ENCODE measurements at places on chromosomes 5 and 9. TPM values are rescaled to one million over a fixed set of nuclear protein-coding genes. Genes with fewer than 3 reads are reported as not detected.

The TIGD6 gene
- 2.6 TPM for total RNA-seq

The SPATA31A3 gene
- total RNA-seq, result not detected

The CER1 gene
- total RNA-seq, result not detected

The FBXW5 gene
- 124 TPM for total RNA-seq

The NEUROG1 gene
- total RNA-seq, result not detected

The LCN9 gene
- not detected for total RNA-seq

DNA sequence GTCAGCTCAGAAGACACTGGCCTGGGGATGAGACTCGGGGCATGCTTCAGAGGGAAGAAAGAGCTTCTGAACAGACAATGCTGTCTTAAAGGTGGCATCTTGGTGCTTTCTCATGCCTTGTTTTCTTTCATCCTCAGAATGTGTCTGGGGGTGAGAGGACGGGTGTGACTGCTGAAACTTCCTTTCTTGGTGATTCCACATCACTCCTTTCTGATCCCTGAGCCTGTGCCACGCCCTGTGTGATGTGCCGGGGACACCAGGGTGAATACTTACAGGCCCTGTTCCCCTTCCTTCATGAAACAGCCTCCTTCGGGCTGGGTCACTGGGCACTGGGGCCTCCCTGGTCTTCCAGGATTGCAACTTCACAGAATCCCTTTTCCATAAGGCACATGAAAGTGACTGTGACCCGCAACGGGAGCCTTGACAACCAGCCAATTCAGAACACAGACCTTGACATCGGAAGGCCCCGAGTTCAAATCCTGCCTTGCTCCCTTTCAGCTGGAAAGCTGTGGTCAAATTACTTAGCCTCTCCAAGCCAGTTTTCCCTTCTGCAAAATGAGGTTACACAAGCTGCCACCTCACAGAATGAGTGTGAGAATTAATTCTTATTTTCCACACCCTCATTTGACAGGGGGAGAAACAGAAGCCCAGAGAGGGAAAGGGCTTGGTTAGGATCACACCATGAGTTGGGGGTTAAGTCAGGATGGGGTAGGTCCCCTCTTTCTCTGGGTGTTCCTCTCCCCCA lies 44.1 kb upstream of the IL17B start:
- peaks cover 49% of the 10 kb centered on the region for H3K4me1 ChIP-seq
- H3K27ac ChIP-seq, result peak overlapping the region; percentile 90
- peaks cover 6% of the 10 kb centered on the region for H3K36me3 ChIP-seq

GRCh38 chr9:137986268-137987099 lies 108.9 kb downstream of the CACNA1B start:
- no peaks in the 10 kb centered on the region for H3K36me3 ChIP-seq
- H3K4me3 ChIP-seq, result no peak overlapping the region
- no peaks in the 10 kb centered on the region for H3K4me1 ChIP-seq
- H3K27ac ChIP-seq, result no peak overlapping the region

DNA sequence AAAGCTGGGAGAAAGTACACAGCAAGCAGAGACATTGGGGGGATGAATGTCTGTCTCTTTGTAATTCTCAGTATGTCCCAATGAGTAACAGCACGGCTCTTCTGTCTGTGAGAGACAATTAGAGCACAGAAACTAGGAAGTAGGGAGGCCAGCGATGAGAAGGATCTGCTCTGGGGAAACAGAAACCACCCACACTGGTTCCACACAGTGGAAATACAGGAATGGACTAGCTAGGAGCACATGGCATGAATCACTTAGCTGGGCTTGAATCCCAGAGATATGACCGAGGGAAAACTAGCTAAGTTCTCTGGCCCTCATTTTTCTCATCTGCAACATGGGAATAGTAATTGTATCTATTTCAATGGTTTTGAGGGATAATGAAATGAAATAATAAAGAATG lies 895.9 kb downstream of the TLE4 start:
- H3K27ac ChIP-seq, result no peak overlapping the region
- H3K36me3 ChIP-seq, result no peaks in the 10 kb centered on the region
- H3K27me3 ChIP-seq, result no peaks in the 10 kb centered on the region
- peak; percentile 19 for DNase-seq
- no peak overlapping the region for H3K4me3 ChIP-seq
- H3K4me1 ChIP-seq, result no peaks in the 10 kb centered on the region

- no peaks in the 10 kb centered on the region for H3K27me3 ChIP-seq
- no peak for DNase-seq
- no peaks in the 10 kb centered on the region for H3K4me1 ChIP-seq
- no peaks in the 10 kb centered on the region for H3K36me3 ChIP-seq
- no peak overlapping the region for H3K27ac ChIP-seq
- no peak overlapping the region for H3K4me3 ChIP-seq
Observed at GRCh38 chr5:58116346-58116745, 343.5 kb downstream of the PLK2 start.

DNA sequence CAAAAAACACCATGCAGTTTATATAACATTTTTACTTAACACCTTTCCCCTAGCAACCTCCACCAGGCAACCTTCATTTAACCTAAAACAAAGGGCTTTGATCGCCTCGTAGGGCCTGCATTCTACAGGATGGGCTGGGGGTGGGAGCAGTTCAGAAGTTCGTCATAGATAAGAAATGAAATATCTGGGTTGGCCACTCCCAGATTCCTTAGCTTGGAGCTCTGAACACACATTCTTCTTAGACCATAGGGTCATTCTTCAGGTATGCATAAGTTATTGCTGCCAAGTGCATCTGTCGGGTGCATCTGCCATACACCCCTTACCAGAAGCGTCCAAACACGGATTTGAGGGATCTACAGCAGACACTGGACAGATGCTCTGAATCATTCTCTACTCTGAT lies 4.3 kb upstream of the SLC22A5 start:
- peaks cover 20% of the 10 kb centered on the region for H3K4me1 ChIP-seq
- peak overlapping the region; percentile 70 for H3K27ac ChIP-seq
- no peaks in the 10 kb centered on the region for H3K27me3 ChIP-seq
- H3K36me3 ChIP-seq, result no peaks in the 10 kb centered on the region

DNA sequence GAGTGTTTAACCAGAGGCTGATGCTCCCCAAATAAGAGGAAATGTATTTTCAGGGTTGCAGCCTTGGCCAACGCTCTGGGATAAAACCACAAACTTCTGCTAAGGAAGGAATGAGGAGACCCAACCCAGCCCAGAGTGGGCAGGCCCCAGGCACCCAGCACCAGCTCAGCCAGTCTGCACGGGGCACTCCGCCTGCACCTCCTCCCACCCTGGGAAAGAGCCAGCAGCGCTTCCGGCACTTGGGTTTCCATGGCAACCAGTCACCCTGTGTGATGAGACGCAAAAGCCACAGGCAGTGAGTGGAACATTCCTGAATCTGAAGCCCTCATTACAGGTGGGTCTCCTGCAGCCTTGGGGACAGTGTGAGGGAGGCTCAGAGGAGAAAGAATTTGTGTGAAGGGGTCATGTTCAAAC lies 85.2 kb upstream of the ZBTB43 start:
- H3K4me3 ChIP-seq, result no peak overlapping the region
- H3K36me3 ChIP-seq, result no peaks in the 10 kb centered on the region
- DNase-seq, result peak; percentile 63

DNA sequence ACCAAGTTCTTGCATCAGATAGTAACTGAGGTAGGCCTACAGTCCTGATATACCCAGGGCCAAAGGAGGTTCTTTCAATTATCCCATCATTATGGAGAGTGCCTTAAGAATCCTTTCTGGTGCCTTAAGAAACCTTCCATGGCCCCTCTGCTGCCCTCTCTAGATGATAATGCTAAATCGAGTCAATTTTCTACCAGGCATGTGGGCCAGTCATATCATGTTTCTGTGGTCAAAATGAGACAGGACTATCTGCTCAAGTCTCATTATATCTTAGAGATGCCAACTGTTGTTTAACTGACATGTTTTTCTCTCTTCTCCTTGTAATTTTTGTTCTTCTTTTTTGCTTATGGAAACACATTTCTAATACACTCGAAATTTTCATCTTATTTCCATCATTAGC lies 127.6 kb downstream of the EDIL3 start:
- H3K36me3 ChIP-seq, result no peaks in the 10 kb centered on the region
- H3K4me1 ChIP-seq, result no peaks in the 10 kb centered on the region
- no peak overlapping the region for H3K27ac ChIP-seq
- no peak for DNase-seq

GRCh38 chr9:801399-802071 lies 40.0 kb upstream of the DMRT1 start:
- no peaks in the 10 kb centered on the region for H3K4me1 ChIP-seq
- H3K27ac ChIP-seq, result no peak overlapping the region
- H3K27me3 ChIP-seq, result no peaks in the 10 kb centered on the region
- H3K4me3 ChIP-seq, result no peak overlapping the region
- H3K36me3 ChIP-seq, result no peaks in the 10 kb centered on the region

DNA sequence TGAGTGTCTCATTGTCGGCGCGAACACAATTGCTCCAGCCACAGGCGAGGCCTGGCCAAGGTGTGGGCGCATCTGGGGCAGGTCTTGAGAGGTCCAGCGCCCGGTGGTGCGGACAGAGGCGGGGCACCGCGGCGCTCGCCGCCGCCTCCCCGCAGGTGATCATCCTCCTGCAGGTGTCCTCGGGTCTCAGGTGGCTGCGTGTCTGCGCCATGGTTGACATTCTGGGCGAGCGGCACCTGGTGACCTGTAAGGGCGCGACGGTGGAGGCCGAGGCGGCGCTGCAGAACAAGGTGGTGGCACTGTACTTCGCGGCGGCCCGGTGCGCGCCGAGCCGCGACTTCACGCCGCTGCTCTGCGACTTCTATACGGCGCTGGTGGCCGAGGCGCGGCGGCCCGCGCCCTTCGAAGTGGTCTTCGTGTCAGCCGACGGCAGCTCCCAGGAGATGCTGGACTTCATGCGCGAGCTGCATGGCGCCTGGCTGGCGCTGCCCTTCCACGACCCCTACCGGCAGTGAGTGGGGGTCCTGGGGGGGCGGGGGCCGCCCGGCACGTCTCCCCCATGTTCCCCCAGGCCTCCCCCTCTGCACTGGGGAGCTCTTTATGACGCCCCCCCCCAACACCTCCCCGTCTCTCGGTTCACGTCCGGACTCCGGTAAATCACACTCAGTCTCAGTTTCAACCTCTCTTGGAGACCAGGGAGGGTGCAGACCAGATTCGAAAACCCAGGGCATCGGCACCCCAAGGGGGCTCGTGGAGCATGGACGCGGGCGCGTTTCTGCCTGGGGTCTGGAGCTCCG lies 446 bp downstream of the NXNL2 start:
- H3K36me3 ChIP-seq, result no peaks in the 10 kb centered on the region
- H3K4me1 ChIP-seq, result peaks cover 14% of the 10 kb centered on the region
- H3K27ac ChIP-seq, result no peak overlapping the region
- H3K4me3 ChIP-seq, result peak overlapping the region; percentile 19
- peaks cover 53% of the 10 kb centered on the region for H3K27me3 ChIP-seq

GRCh38 chr5:380701-381309 lies 59.3 kb downstream of the AHRR start:
- no peaks in the 10 kb centered on the region for H3K4me1 ChIP-seq
- H3K36me3 ChIP-seq, result no peaks in the 10 kb centered on the region
- H3K4me3 ChIP-seq, result no peak overlapping the region
- no peak for DNase-seq
- no peak overlapping the region for H3K27ac ChIP-seq

- H3K4me1 ChIP-seq, result no peaks in the 10 kb centered on the region
- no peak overlapping the region for H3K27ac ChIP-seq
- no peak overlapping the region for H3K4me3 ChIP-seq
- DNase-seq, result no peak
- H3K36me3 ChIP-seq, result no peaks in the 10 kb centered on the region
- H3K27me3 ChIP-seq, result no peaks in the 10 kb centered on the region
Observed at GRCh38 chr9:30522486-30522885, 1862.0 kb upstream of the ACO1 start.

DNA sequence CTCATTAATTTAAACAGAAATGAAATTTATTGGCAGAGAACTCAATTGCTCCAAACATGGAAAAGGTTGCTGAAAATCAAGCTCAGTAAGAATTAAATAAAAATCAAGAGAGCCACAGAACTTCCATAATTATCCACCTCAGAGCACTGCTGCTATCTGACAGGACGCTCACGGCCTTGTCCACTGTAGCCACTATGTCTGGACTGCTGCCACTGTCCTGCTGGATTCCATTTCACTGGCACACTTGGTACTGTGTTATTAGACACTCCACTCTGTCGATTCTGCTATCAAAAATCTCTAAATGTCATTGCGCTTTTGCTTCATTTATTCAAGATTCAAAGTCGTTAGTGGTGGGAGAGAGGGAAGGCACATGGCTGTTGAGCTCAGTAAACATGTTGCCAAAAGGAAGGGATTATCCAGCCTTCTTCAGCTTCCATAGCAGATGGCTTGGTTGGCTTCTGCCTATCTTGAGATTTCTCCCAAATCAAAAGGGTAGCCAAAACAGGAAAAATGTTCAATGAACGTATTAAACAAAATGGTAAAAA lies 815.0 kb downstream of the CDH18 start:
- no peak overlapping the region for H3K4me3 ChIP-seq
- no peaks in the 10 kb centered on the region for H3K27me3 ChIP-seq
- no peaks in the 10 kb centered on the region for H3K36me3 ChIP-seq
- no peaks in the 10 kb centered on the region for H3K4me1 ChIP-seq

- no peak overlapping the region for H3K4me3 ChIP-seq
- H3K27ac ChIP-seq, result no peak overlapping the region
- H3K4me1 ChIP-seq, result no peaks in the 10 kb centered on the region
- H3K27me3 ChIP-seq, result no peaks in the 10 kb centered on the region
- DNase-seq, result no peak
Observed at GRCh38 chr9:85202596-85202995, 533.1 kb downstream of the NTRK2 start.

DNA sequence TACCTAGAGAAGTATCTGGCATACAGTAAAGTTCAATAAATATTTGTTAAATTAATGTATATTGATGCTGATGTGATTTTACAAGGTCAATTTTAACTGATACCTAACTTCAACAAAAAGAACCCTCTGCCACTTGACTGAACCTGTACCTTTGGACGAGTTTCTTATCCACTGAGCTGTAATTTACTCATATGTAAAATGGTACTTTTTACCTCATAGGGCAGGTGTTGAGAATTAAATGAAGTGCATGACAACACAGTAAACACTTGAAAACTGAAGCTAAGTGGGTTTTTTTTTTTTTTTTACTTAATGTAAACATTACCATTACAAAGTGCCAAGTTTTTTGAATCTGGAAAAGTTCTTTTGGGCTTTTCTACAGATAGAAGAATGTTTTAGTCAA lies 15.4 kb downstream of the NIPSNAP3B start:
- no peaks in the 10 kb centered on the region for H3K27me3 ChIP-seq
- H3K27ac ChIP-seq, result no peak overlapping the region
- no peak overlapping the region for H3K4me3 ChIP-seq
- H3K36me3 ChIP-seq, result no peaks in the 10 kb centered on the region
- H3K4me1 ChIP-seq, result peaks cover 27% of the 10 kb centered on the region

- peak overlapping the region; percentile 51 for H3K27ac ChIP-seq
- no peak overlapping the region for H3K4me3 ChIP-seq
- H3K36me3 ChIP-seq, result no peaks in the 10 kb centered on the region
- no peaks in the 10 kb centered on the region for H3K27me3 ChIP-seq
Observed at GRCh38 chr9:94135222-94135621, 51.0 kb downstream of the PTPDC1 start.

DNA sequence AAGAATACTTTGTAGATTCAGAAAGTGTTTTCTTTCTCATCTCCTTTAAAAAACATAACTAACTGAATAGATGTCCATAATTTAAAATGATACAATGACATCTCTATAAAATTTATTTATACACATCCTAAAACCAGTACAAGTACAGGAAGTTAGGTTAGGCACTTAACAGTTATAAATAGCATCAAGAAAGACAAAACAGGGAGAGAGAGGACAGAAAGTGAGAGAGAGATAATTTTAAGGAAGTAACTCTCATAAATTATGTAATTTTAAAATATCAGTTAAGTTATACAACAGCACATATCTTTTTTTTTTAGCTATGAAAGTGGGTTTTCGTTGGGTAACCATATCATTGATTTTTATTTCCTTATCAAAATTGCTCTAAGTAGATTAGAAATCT lies 1068.6 kb downstream of the TAF11L14 start:
- DNase-seq, result no peak
- H3K27me3 ChIP-seq, result no peaks in the 10 kb centered on the region
- peaks cover 9% of the 10 kb centered on the region for H3K4me1 ChIP-seq
- no peak overlapping the region for H3K4me3 ChIP-seq

GRCh38 chr5:4384649-4385048 lies 755.5 kb upstream of the ADAMTS16 start:
- DNase-seq, result no peak
- H3K27ac ChIP-seq, result no peak overlapping the region
- H3K36me3 ChIP-seq, result no peaks in the 10 kb centered on the region
- no peaks in the 10 kb centered on the region for H3K27me3 ChIP-seq

All from heart right ventricle (tissue), 16 donors.